ENCODE measurements at places on chromosomes 4 and X.

DNA sequence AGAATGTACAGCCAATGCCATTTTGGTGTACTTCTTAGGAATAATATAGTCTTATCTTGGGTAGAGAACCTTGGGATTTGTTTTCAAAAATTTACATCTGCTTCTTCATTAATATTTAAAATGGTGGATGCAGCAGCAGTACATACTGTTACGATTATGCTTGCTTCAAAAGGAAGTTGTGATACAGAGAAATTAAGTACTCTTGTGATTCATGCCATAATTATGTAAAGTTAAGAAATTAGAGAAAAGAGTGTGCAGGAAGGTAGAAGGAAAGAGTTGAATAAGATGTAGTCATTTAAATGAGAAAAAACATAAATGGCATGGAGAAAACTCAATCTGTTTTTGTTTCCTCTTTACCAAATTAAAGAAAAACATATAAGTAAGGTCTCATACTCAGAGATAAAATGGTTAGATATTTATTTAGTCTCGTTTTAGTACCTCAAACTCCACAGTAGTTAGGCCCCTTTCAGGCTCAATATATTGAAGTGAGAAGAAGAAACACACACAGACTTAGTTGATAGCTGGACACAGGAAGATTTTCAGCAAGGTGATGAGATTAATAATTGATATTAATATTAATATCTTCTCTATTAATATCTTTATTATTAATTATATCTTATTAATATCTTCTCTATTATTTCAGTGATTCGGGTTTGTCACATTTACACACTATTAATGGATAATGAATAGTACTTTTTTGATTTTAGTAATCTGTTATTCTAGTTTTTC is 70.1 kb upstream of the HPGD start:
- DNase-seq: no peak

GRCh38 chrX:139560221-139560620 is 29.7 kb downstream of the F9 start:
- DNase-seq: no peak

- no peak for DNase-seq
Measured at GRCh38 chrX:37781814-37782213, 2.0 kb downstream of the CYBB start.

GRCh38 chr4:174193438-174194374 is 89.8 kb downstream of the FBXO8 start:
- DNase-seq: no peak

DNA sequence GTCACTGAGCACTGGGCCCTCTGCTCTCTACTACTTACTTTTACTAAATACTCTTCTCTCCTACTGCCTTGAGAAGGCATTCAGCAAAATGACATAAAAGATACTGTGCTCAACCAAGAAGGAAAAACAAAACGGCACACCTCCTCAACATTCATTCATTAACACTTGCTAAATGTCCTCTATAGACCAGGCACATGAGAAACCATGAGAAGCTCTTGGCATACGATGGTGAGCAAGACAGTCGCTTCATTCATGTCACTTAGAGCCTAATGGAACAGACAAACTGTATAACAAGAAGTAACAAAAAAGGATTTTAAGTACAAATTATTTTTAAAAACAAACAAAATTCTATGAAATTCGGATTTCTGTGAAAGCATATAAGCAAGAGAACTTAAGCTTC is 38.7 kb downstream of the COL25A1 start:
- no peak for DNase-seq

GRCh38 chrX:70504772-70505450 is 60.3 kb downstream of the DLG3 start:
- no peak for DNase-seq

GRCh38 chr4:158802914-158803313 is 34.1 kb downstream of the FNIP2 start:
- no peak for DNase-seq

DNA sequence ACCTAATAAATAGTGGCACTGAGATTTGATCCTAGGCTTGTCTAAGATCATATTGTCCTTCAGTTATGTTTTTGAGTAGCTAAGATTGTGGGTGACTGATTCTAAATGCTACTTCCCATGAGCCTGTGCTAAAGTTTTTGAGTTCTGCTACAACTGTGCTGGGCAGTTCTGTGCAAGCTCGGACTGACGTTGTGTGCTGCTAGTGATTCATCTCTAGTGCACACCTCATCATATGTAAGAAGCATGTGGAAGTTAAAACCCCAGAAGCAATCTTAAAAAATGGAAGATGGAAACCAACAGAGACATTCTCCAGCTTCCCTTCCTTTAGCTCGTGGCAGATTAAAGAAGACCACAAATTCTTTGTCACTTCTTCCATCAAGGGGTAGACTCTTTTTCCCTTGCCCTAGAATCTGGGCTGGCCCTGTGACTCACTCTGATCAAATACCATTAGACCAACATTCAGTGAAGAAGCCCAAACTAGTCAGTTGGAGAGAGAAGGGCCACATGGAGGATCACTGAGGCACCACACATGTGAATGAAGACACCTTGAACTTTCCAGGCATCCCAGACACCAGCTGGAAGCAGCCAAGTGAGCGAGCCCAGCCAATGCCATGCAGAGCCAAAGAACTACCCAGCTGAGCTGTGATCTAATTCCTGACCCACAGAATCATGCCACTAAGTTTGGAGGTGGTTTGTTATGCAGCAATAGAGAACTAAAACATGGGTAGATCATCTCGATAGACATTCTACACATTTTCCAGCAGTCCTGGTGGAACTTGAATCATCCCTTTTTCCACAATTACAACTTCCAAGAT is 16.8 kb downstream of the ARHGAP6 start:
- no peak for DNase-seq

DNA sequence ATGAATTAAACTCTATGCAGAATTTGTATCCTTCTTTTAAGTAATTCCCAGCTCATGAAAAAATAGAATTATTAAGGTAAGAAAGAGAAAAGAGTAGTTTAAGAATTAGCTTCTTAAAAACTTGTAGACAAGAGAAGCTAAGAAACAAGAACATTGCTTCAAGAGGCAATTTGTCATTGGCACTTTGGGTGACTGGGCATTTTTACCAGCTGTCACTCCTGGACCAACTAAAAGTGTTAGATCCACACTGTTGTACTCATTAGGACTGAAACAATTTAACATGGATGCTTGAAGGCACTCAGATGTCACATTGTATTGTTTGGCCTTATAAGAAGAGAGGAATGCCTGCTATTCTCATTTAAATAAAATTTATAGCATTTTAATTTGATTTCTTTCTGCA is 7.4 kb downstream of the COL25A1 start:
- no peak for DNase-seq

DNA sequence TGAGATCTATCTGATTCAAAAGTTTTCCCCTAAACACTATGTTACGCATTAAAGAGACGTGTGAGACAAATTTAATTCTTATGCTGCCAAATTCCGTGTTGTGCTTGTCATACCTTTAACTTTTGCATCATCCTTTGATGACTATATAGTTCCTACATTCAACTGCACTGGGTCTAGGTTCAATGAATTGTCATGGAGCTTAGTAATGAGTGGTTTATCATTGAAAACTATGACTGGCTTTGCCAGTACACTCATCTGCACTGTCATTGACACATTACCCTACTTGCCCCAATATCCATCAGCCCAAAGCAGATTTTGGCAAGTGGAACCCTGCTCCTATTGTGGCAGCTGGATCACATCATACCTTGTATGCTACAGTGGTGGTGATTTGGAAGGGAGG is 882.9 kb upstream of the SLIT2 start:
- no peak for DNase-seq

- no peak for DNase-seq
Measured at GRCh38 chr4:76690011-76690905, 207.7 kb downstream of the SOWAHB start.

- no peak for DNase-seq
Measured at GRCh38 chr4:122997463-122998101, 75.2 kb upstream of the NUDT6 start.

DNA sequence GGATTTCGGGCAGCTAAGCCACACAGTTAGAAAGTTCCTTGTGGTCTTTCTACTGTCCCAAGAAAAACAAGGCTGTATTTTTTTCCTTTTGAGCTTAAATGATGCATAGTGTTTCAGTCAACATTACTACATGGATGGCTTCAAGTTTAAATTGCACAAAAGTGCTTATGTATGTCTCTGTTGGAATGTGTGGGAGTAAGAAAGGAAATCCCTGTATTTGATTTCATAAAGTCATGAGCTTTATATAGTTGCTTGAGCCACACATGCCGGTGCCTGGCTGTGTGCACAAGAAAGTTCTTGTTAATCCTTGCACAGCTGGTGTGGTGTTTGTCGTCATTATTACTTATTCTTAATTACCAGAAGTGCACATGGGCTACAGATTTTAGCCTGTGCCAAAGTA is 262.2 kb downstream of the ARHGAP10 start:
- no peak for DNase-seq

DNA sequence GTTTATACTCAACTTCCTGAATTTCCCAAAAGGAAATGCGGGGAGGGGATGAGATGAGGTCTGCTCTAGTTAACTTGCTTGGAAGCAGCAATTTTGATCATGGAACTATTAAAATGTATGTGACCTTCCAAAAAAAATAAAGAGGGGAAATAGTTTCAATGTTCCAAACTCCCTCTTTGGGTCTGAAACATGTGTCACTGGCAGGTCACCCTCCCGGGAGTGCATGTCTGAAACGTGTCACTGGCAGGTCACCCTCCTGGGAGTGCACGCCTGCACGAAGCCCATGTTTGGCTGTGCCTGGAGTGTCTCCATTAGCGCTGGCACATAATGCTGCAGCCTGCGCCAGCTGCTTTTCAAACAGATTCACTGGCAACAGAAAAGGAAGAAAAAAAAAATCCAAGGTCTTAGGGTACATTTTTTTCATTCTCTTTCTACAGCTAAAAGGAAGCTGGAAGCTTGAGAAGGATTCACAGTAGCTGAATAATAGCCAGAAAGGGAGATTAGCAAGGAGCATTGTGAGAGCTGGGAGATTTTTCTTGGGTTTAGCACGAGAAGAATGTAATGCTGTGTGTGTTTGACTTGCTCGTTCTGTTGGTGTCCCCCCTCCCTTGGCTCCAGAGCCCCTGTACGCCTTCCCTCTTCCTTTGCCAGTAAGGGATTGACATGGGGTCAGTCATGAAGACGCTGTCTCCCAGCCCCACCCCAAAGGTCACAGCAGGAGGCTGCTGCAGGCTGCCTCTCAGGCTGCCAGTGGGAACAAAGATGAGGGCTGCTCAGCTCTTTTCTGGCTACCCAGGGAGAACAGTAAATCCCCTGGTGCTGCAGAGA is 39.2 kb upstream of the TLR3 start:
- no peak for DNase-seq

- DNase-seq: no peak
Measured at GRCh38 chrX:10841579-10841978, 221.2 kb upstream of the MID1 start.

DNA sequence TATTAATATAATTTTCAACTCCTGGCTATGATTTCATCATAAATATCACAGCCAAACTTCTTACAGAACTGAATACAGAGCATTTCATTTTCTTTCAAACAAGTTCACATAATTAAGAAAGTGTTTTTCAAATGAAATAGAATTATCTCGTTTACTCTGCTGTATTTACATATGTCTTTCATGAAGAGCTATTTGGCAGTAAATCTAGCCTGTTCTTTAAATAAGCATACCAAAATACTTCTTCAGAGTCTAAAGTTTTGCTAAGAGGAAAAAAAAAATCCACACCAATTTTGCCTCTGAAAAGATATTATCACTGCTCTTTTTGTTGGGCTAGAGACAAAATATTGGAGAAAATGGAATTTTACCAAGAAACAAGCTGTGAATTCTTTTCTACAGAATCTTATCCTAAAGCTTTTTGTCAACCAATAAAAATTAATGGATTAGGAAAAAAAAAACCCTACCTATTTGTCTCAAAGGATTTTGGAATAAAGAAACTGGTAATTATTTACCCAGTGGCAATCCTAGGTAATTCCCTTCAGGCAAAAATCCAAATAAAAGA is 287.9 kb upstream of the NR3C2 start:
- no peak for DNase-seq

- DNase-seq: no peak
Measured at GRCh38 chrX:121128925-121129877, 81.8 kb downstream of the GLUD2 start.

- no peak for DNase-seq
Measured at GRCh38 chrX:103831803-103832544, at the start of gene RAB9B. TSS of gene RAB9B (minus strand) at chrX:103832257. CDS start at chrX:103825784, 6,473 bp downstream.

DNA sequence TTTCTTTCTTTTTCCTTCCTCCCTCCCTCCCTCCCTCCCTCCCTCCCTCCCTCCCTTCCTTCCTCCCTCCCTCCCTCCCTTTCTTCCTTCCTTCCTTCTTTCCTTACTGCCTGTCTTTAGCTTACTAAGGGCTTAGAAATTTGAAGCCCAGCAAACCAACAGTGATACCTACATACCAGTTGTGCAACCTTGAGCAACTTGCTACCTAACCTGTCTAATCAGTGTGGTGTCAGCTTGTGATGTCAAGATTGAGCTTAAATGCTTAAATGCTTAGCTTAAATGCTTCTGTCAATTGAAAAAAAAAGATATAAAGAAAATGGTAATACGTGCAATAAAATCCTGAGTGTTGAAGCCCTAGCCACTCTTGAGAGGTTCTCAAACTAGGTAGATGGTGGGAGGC is 728.6 kb downstream of the TRIML1 start:
- no peak for DNase-seq

- DNase-seq: no peak
Measured at GRCh38 chr4:108168160-108168670, 517 bp downstream of the LEF1 start.

- no peak for DNase-seq
Measured at GRCh38 chrX:50430917-50431575, 39.6 kb downstream of the DGKK start.

DNA sequence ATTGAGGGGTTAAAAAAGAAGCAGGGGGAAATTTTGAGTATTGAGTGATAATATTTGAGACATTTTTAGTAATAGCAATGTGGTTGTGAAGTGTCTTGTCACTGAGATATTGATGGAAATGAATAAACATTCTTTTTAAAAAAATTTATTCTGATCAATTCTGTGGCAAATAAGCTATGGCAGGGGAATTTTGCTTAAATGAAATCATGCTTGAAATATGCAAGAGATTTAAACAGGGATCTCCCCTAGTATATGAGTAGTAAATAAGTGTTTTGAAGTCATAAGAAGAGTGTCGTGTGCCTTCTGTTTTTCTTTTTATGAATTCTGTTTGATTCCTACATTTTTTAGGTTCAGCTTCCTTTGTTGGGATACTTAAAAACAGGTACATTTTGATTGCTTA is 23.2 kb downstream of the IL15 start:
- no peak for DNase-seq

DNA sequence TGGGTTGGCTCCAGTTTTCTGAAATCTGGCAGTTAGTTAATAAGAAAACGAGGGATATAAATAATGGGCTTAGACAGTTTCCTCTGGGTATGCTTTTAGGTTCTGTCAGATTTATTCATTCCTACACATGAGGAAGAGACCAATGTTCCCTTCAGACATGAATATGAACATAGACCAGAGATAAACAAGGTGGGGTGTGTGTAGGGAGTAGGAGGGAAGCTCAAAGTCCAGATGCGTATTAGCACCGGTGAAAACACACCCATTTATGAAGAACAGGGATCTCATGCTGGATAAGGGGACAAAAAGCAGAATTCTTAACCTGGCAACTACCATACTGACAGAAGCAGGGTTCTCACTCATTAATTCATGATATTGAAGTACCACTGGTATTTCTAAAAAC is 223.0 kb downstream of the SOWAHB start:
- no peak for DNase-seq

Data from smooth muscle cell of the brain vasculature (primary cell).